ENCODE measurements at places on chromosomes 2 and 18. TPM values are rescaled to one million over a fixed set of nuclear protein-coding genes. Genes with fewer than 3 reads are reported as not detected.

The CYRIA gene
- total RNA-seq = 0.53 TPM

The ANXA4 gene
- total RNA-seq = 216 TPM

The UGT1A3 gene
- not detected for total RNA-seq

GRCh38 chr2:217905896-217906295, 96.9 kb downstream of the TNS1 start:
- DNase-seq = no peak

GRCh38 chr2:5940596-5941535, 248.7 kb downstream of the SOX11 start:
- no peak for DNase-seq

Measured in Peyer's patch (tissue), 4 donors.